ENCODE measurements at places on chromosomes 3 and 15.

GRCh38 chr3:54034971-54035370 lies 87.4 kb upstream of the CACNA2D3 start:
- DNase-seq: no peak

DNA sequence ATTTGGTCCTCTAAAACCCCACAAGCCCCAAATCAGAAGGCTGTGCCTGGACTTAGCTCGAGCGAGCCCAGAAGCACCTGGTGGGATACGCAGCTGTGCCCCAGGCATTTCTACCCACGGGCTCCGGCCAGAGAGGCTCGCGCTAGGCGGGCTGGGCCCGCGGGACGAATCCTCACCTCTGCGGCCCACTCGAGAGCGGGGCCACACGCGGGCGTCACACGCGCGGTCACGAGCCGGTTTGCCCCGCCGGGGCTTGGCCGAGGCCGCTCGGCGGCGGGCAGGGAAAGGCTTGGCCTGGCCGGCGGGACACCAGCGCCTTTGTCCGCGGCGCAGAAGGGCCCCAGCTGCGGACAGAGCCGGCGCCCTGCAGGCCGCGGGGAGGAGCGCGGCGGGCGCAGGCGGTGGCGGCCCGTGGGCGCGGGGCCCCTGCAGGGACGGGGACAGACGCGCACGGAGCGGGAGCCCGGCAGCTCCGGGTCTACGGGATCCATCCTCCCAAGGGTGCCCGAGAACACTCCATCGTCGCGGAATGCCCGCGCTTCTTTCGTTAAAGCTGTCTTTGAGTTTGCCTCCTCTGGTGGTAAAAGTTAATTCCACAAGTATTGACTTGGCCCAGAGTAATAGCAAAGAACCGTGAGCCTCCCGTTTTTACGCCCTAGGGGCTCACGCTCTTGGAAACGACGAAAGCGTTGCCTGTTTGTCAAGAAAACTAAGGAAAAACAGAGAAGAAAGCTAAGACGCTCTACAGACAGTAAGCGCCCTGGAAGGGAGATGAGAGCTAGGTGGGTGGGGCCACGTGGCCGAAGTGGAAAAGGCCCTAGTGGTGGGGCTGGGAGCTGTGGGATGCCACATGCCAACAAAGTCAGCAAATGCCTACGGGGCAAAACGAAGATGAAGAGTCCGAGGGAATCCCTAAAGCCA lies 26.4 kb downstream of the TYRO3 start:
- peak; percentile 75 for DNase-seq

DNA sequence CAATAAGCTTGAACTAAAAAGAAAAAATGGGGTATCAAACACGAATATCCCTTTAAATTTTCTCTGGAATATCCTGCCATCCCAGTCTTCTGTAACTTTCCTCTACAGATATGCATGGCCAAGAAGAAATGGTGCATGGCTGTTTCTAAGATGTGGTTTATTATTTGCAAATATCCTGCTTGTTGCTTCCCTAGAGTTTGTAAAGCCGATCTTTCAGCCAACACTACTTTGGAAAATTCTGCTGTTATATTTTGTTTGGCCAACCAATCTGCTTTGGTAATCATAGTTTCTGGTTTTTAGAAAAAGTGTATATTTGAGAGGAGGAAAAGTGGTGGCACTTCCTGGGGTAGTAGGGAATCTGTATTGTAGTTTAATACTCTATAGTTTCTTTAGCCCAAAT lies 13.9 kb downstream of the PHLDB2 start:
- no peak for DNase-seq

GRCh38 chr15:97806766-97807165 lies 153.7 kb upstream of the ARRDC4 start:
- no peak for DNase-seq

DNA sequence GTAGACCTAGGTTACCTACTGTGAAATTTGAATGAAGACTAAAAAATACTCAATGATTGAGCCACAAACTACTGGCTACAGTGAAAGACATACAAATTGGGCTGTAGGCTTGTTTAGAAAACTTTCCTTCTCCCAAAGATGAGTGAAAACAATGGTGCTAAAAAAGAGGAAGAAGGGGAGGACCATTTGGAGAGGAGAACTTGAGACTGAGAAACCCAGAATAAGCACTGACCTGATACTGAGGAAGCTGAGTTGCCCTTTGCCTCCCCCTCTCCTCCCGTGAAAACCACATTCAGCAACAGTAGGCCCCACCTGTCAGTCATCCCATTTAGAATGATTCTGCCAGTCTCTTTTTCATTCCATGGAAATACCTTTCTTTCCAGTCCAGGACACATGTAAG lies 484.0 kb upstream of the TGFBR2 start:
- no peak for DNase-seq

DNA sequence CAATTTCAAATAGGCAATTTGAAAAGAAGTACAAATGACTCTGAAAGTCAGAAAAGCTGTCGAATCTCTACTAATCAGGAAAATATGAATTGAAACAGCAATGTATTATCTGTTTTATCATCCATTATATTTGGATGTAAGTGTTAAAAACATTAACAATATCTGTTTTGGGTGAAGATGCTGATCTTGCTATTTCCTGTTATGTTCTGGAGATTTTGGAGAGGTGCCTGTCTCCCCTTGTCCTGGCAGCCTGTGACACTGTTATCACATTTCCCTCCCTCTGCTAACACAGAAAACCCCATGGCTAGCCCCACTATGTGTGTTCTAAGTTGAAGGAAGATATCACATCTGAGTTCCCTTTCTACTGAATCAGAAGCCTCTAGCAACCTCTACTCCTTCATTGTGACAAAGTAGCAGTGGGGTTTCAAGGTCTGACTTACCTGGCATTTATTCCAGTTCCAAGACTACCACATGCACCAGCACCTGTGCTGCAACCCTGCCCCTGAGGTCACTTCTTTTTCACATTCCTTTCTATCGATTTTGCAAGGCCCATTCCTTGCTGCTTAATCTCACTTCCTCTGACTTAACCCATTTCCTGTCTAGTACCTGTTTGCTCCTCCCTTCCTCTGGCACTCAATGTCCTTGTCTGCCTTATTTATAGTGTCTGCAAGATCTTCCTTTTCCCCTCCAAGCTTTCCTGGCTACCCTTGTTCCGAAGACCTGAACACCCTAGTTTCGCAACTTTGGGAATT lies 95.5 kb upstream of the COL8A1 start:
- no peak for DNase-seq

DNA sequence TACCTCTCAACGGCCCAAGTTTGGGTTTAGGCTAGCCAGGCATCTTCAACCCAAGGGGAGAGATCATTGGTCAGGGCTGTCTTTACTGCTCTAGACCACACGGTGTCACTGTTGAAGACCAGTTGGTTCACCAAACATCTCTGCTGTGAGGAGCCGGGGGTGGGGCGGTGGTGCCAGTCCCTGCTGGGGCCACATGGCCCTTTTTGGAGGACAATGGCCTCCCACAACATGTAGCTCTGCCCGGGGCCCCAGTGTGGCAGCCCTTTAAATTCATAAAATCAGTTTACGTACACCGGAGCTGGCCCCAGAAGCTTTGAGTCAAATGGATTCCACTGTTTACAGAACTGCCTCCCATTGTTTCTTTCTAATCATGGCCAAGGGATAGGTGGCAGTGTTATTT lies 19.1 kb upstream of the TM4SF18 start:
- no peak for DNase-seq

- DNase-seq: no peak
Observed at GRCh38 chr15:82970696-82971095, 15.3 kb upstream of the RAMAC start.

GRCh38 chr3:77038930-77039605 lies 831 bp upstream of the ROBO2 start:
- DNase-seq: peak; percentile 55

GRCh38 chr15:33700695-33701303 lies 267.5 kb upstream of the CHRM5 start:
- peak; percentile 57 for DNase-seq

DNA sequence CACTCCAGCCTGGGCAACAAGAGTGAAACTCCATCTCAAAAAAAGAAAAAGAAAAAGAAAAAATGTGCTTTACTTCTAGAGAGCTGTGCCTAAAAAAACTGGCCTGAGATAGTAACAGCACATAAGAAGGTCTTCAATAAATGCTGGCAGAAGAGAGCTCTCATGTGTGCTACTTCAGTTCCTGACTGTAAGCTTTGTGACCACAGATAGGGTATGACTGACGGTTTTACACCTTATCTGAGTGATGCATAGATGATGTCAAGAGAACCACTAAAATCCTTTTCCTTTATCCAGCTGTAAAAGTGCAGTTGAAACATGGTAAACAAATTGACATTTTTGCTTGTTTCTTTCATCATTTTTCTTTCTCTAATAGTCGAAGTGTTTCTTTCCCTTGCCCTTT lies 127.9 kb downstream of the C3orf70 start:
- DNase-seq: no peak

GRCh38 chr3:47542471-47543173 lies 29.1 kb upstream of the ELP6 start:
- DNase-seq: peak; percentile 80

DNA sequence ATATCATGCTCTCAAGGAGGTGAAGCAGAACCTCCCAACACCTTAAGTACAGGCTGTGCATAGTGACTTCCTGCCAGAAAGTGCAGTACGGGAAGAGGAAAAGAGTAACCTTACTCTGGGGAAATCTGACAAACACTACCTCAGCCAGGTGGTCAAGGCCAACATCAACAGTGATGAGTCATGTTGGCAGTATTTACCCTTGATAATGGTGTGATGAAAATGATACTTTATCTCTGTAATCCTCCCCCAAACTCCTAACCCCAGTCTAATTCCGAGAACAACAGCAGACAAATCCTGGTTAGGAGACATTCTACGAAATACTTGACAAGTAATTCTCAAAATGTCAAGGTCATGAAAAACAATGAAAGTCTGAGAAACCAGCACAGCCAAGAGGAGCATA lies 26.5 kb downstream of the ANKDD1A start:
- DNase-seq: no peak

DNA sequence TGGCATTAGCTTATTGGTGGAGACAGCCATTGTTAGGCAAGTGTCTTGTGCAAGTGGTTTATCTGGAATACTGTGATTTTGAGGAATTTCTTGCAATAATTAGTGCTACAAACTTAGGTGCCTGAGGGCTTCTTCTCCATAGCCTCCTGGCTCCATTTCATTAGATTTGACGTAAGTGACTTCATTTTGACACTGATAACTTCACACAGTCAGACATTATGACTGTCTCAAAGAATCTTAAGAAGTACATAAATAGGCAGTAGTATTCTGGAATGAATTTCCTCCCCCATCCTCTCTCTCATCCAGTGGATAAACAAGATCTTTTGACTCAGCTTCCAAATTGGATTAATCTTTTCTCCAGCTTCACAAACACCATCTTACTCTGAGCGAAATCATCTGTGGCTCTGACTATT lies 19.0 kb downstream of the ARL14 start:
- no peak for DNase-seq

GRCh38 chr3:182005701-182006100 lies 294.0 kb downstream of the SOX2 start:
- DNase-seq: no peak
